ENCODE measurements at places on chromosomes 11 and 22.

DNA sequence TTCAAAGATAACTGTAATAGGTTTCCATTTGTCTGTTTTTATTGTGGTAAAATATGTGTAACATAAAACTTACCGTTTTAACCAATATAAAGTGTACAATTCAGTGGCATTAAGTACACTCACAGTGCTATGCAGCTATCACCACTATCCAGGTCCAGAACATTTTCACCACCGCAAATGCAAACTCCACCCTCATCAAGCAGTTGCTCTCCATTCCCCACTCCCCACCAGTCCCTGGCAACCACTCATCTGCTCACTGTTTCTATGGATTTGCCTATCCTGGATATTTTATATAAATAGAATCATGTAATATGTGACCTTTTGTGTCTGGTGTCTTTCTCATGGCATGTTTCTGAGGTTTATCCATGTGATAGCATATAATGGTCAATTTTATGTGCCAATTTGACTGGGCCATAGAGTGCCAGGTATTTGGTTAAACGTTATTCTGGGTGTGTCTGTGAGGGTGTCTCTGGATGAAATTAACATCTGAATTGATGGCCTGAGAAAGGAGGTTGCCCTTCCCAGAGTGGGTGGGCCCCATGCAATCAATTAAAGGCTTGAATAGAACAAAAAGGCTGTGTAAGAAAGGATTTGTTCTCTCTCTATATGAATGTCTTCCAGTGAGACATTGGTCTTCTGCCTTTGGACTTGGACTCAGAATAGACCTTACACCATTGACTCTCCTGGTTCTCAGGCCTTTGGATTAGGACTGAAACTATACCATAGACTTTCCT is 17.2 kb upstream of the SMCO4 start:
- no peak for DNase-seq

DNA sequence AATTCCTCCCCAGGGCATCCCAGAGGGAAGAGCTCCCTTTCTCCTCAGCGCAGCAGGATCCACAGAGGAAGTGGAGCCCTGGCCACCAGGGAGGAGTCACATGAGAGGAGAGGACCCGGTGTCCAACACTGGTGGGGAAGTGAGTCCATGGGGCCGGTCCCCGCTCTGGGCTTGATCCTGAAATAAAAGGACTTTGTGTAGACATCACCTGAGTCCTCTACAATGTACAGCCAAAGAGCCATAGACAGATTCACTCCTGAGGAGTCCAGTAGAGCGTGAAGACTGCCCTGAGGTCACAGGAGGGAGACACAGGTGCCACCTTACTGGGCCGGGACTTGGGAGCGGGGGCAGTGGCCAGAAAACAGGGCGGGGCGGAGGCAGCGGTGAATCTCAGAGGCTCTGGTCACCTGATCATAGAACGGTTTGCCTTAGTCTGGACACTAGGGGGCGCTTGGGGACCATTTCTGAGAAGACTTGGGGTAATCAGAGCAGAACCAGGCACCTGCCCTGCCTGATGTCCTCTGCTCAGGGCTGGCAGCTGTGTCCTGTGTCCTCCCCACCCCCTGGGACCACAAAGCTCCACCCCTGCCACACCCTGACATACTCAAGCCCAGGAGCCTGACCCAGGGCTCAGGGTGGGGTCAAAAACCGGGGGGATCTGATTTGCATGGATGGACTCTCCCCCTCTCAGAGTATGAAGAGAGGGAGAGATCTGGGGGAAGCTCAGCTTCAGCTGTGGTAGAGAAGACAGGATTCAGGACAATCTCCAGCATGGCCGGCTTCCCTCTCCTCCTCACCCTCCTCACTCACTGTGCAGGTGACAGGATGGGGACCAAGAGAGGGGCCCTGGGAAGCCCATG is 112.7 kb downstream of the VPREB1 start:
- DNase-seq = peak; percentile 81

- DNase-seq = no peak
Observed at GRCh38 chr11:16078936-16079335, 277.4 kb downstream of the SOX6 start.

- no peak for DNase-seq
Observed at GRCh38 chr11:10438458-10438857, 16.6 kb upstream of the AMPD3 start.

DNA sequence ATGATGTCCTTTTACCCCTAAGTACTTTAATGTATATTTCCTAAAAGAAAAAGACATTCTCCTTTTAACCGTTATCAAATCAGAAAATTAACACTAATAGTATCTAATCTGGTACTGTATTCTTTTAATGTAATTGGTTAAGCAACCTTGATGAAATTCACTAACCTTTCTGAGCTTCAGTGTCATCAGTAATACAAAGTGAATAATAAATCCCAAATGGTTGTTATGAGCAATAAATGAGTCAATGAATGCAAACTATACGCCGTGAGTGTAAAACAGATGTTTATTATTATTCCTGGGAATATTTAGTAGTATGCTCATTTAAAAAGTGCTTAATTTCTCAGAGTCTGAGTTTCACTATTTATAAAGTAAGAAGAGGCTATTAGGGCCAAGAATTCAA is 21.5 kb downstream of the UEVLD start:
- DNase-seq = no peak

GRCh38 chr11:12287009-12287373 is 90.4 kb upstream of the PARVA start:
- peak; percentile 93 for DNase-seq

DNA sequence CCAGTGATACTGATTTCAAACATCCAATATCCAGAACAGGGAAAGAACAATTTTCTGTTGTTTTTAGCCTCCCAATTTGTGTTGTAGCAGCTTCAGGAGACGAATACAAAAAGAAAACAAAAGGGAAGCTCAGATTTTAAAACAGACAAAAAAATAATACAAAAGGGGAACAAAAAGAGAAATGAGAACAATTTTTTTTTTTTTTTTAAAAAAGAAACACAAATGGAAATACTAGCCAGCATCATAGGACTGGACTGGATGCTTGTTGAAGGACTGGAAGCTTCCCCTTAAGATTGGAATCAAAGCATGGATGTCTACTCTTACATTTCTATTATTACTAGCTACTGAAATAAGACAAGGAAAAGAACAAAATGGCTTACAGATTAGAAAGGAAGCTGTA is 46.5 kb upstream of the SORL1 start:
- DNase-seq = no peak

- no peak for DNase-seq
Observed at GRCh38 chr22:20436768-20437612, 635 bp downstream of the SCARF2 start.

- DNase-seq = no peak
Observed at GRCh38 chr11:17496406-17496805, 19.8 kb upstream of the ABCC8 start.

DNA sequence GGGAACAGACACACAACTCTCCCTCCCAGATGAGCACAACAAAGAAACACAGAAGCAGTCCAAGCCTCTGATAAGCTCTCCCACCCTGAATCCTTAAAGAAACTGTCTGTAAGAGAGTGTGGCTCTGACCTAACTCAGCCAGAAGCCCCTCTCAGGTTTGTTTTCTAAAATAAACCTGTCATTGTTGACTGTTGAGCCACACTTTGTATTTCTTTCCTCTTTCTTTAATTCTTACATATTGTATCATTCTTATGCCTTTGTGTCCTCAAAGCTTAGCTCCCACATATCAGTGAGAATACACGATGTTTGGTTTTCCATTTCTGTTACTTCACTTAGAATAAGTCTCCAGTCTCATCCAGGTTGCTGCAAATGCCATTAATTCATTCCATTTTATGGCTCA is 7.8 kb upstream of the OR8D2 start:
- DNase-seq = no peak

DNA sequence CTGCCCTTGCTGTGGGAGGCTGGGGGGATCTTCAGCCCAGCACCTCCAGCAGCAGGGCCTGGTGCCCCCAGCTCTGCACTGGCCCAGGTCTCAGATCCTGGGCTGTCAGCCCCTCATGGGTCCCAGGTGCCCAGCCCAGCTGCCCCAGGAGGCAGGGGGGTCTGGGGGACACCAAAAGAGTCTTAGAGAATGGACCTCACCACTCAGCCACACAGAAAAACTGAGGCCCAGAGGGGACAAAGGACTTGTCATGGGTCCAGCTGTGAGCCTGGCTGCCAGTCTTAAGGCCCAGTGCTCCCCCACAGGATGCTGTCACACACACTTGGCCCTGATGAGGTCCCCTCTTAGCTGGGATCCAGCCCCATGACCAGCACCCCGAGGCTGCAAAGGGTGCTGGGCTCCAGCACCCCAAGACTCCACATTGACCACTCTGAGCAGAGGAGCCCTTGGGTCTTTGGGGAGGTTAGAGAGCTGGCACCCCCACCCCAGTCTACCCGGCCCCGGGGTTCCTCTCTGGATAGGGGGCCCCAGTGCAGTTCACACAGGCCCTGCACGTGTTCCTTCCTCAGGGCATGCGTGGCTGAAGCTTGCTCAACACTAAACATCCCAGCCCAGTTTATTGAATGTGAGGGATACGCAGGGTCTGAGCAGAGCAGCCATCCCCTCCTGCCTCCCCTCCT is 54.4 kb downstream of the IGLL5 start:
- DNase-seq = no peak

- peak; percentile 55 for DNase-seq
Observed at GRCh38 chr11:47186076-47186699, at the start of gene PACSIN3. Gene PACSIN3, minus strand, starts transcription at chr11:47186434. Its CDS starts 3,707 bp downstream, at chr11:47182727.

DNA sequence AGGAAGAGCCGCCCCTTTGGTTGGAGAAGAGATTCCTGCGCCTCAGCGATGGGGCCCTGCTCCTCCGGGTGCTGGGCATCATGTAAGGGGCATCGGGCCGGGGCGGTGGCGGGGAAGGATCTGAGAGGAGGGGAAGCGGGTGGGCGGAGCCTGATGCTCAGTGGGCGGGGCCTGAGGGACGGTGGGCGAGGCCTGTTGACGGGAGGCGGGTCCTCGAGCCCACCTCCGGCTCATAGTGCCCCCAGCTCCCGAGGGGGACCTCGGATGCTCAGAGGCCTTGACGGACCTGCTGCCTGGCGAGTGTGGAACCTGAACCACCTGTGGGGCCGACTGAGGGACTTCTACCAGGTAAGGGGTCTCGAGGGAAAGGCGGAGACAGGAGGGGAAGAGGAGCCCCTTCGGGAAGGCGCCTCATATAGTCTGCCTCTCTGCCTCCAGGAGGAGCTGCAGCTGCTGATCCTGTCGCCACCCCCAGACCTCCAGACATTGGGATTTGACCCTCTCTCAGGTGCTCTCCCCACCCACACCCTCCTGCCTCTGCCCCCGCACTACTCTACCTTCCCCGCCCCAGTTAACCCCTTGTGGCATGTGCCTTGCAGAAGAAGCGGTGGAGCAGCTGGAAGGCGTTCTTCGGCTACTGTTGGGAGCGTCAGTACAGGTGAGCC is 799 bp downstream of the CCDC88B start:
- DNase-seq = no peak

GRCh38 chr11:79185351-79185750 is 255.5 kb downstream of the TENM4 start:
- no peak for DNase-seq

- DNase-seq = no peak
Observed at GRCh38 chr11:17294033-17294432, 17.5 kb downstream of the NUCB2 start.

- no peak for DNase-seq
Observed at GRCh38 chr22:28935713-28936112, 52.3 kb downstream of the ZNRF3 start.

DNA sequence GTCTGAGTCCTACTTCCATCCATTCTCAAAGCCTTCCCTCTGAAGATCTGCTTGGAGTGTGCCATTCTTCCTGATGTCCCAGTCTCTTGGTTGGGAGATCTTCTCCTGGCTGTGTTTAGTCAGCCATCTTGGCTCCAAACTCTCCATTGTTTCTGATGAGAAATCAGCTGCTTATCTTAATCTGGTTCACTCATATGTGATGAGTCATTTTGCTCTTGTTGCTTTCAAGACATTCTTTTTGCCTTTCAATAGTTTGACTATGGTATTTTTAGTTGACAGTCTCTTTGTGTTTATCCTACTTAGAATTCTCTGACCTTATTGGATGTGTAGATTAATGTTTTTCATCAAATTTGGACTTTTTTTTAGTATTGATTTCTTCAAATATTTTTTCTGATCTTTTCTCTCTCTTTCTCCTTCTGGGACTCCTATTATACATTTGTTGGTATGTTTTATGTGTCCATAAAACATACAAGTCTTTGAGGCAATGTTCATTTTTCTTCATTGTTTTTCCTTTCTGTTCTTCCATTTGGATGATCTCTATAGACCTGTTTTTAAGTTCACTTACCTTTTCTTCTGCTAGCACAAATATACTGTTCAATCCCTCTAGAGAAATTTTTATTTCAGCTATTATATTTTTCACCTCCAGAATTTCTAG is 77.2 kb upstream of the CLPB start:
- DNase-seq = no peak

DNA sequence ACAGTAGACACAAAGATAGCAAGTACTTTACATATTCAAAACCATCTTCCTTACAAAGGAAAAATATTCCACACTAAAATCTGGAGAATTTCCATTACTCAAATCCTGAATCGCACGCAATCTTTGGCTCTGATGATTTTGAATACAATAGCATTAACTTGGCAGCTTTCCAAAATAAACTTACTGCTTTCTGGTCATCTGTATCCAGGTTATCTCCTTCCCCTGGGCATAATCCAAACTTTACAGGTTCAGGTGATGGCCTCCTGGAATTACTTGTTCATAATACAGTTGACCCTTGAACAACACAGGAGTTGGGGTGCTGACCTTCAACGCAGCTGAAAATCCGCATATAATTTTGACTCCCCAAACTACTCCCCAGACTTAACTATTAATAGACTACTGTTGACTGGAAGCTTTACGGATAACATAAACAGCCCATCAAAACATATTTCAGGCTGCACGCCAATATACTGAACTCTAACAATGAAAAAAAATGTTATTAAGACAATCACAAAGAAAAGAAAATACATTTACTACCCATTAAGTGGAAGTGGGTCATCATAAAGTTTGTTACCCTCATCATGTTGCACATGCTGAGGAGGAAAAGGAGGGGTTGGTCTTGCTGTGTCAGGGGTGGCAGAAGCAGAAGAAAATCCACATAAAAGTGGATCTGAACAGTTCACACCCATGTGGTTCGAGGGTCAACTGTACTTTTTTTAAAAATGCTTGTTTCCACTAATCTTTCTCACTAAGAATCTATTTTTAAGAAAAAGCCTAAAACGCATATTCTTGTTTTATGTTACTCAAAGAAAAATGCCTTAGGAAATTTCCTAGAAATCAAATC is 6.5 kb downstream of the MTMR2 start:
- DNase-seq = peak; percentile 42

DNA sequence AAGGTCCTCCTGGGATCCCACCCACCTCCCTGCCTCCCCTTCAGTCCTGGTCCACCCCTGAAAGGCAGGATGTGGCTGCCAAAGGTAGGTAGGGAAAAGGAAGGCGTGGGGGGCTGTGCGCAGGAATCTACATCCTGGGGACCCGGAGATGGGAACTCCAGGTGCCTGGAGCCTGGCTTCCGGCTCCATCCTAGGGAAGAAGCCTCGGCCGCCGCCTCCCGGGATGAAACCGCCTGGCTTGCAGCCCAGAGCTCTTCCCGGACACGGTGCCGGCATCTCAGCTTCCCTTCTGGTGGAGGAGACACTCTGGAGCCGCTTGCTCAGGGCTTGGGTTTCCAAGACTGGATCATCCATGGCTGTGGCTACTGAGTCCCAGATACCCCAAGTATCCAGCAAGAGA is 33.3 kb upstream of the PDGFB start:
- peak; percentile 65 for DNase-seq

All from SJSA1 (cell line).